Glomerular endothelial cell (primary cell): ENCODE measurements at places on chromosomes 6 and 20. TPM values are rescaled to one million over a fixed set of nuclear protein-coding genes. Genes with fewer than 3 reads are reported as not detected.

GRCh38 chr6:22442826-22443225 is 126.5 kb upstream of the HDGFL1 start:
- no peak for DNase-seq

DNA sequence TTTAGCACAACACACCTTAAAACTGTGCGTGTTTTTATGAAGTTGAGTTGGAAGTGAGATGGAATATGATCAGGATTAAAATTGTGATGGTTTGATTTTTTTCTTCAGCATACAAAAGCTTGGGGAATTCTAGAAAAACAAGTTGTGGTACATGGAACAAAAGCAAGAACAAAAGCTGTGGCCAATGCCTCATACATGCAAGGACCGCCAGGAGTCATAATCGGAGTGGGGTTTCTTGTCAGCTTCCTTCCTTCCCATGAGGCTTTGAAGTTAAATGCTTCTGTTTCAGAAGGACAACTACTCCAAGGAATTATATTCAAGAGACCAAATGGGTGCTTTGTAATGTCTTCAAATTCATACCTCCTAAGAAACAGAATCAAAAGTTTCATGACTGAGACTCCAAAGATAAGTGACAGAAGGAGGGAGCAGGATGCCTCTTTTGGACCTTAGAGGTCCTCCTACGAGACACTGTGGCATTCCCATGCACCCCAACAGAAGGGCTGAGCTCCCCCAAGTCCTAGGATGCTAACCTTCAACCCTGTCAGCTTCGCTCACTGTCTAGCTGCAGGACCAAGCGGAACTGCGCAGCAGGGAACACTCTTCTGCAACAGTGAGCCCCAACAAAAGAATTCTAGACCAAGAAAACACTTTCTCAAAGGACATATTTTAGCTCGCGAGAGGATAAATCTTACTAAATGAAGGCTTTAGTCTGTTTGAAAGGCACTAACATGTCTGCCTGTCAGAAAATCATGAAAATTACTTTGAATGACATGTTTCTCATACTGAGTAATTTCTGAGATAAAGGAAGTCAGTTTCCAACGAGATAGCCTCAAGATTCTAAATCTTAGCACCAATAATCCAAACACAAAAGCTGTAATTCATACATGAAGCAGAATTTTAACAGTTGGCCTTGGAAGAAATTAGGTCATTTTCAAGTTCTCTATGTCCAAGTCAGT is 108.5 kb upstream of the NHSL1 start:
- DNase-seq: no peak

DNA sequence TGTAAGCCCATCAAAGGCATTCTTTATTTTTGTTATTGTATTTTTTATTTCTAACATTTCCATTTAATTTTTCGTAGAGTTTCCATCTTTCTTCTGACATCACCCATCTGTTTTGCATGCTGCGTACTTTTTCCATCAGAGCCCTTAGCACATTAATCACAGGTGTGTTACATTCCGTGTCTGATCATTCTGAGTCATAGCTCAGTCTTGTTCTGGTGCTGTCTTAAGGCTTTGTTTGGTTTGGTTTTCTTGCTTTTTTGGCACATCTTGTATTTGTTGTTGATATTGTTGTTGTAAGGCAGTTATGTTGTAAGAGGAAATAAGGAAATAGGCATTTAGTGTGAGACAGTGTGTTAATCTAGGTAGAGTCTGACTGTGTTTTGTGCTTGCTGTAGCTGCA is 214.6 kb upstream of the CDH4 start:
- no peak for DNase-seq

GRCh38 chr6:27617046-27617687 is 144.3 kb upstream of the ZNF184 start:
- DNase-seq: no peak

GRCh38 chr6:130367767-130368166 is 1.9 kb downstream of the TMEM200A start:
- no peak for DNase-seq

GRCh38 chr20:59743767-59744485 is 139.6 kb downstream of the PHACTR3 start:
- DNase-seq: no peak

GRCh38 chr20:25453035-25453810 is 45.8 kb downstream of the GINS1 start:
- no peak for DNase-seq

GRCh38 chr6:138863321-138863720 is 67.4 kb downstream of the ECT2L start:
- no peak for DNase-seq

GRCh38 chr6:53879608-53880007 is 84.8 kb downstream of the LRRC1 start:
- no peak for DNase-seq

- no peak for DNase-seq
Measured at GRCh38 chr20:5463007-5463686, 146.4 kb upstream of the PROKR2 start.

DNA sequence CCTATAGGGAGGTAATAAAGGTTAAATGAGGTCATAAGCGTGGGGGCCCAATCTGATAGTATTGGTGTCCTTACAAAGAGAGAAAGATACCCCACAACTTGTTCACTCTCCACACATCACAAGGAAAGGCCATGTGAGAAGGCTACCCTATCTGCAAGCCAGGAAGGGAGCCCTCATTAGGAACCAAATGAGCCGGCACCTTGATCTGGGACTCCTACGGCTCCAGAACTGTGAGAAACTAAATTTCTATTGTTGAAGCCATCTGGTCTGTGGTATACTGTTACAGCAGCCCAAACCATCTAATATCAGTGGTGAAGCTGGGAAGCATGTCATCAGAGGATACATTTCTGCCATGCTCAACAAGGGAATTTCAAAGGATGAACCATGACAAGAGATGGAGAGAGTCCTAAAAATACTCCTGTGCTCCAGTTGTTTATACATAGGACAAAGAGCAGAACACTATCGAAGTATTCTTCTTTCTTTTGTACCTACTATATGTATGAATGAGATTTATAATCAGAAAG is 10.4 kb downstream of the COX7A2 start:
- no peak for DNase-seq

- DNase-seq: no peak
Measured at GRCh38 chr6:144278659-144279314, 6.3 kb upstream of the UTRN start.

DNA sequence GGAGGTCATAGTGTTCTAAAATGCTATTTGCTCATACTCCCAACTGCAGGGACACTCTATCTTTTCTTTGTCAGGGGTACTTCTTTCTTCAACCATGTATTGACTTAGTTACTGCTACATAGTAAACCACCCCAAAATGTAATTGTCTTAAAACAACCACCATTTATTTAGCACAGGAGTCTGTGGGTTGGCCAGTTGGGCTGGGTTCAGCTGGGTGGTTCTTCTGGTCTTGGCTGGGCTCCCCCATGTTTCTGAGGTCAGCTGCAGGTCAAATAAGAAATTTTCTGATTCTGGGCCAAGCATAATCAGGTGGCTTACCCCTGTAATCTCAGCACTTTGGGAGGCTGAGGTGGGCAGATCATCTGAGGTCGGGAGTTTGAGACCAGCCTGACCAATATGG is 220.0 kb upstream of the BTBD3 start:
- no peak for DNase-seq

The HSPA1L gene
- total RNA-seq: 0.44 and 0.53 TPM in 2 replicates

The PDYN gene
- total RNA-seq: not detected in 2 replicates

The CGA gene
- not detected in 2 replicates for total RNA-seq

The CFAP206 gene
- total RNA-seq: 0.35 and 0.97 TPM in 2 replicates
